ENCODE measurements at places on chromosomes 7 and 10.

GRCh38 chr10:74008212-74008731 is 10.4 kb downstream of the VCL start:
- DNase-seq, result no peak

- DNase-seq, result no peak
Measured at GRCh38 chr10:110274072-110274627, 30.6 kb downstream of the SMNDC1 start.

DNA sequence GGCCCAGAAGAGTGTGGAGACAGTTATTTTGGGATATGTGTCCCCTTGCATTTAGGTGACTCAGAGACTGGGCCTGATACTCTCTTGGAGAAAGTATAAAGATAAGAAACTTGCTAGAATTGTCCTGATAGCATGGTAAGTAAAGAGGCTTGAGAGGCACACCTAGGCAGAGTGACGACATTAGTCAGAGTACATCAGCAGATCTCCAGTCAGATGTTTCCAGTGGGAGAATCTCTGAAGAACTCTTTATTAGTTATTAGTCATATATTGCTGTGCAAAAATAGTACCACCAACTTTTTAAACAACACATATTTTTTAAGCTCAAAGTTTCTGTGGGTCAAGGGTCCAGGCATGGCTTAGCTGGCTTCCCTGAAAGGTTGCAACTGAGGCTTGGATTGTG is 182.6 kb downstream of the NEBL start:
- no peak for DNase-seq

DNA sequence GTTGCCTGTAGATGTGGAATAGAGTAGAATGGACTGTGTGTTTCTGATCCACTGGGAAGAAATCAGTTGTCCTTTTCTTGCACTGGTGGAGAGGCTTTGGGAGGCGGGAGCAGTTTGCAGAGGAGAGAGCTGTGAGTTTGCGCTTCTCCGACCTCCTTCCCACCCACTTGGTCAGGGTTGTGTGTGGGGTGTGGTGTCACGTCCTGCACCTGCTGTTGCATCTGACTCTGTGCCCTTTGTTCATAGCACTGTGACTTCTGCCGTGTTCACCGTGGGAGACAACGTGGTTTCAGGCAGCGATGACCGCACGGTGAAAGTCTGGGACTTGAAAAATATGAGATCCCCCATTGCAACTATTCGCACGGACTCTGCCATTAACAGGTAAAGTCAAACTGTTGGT is 67.8 kb downstream of the WDR37 start:
- DNase-seq, result no peak

DNA sequence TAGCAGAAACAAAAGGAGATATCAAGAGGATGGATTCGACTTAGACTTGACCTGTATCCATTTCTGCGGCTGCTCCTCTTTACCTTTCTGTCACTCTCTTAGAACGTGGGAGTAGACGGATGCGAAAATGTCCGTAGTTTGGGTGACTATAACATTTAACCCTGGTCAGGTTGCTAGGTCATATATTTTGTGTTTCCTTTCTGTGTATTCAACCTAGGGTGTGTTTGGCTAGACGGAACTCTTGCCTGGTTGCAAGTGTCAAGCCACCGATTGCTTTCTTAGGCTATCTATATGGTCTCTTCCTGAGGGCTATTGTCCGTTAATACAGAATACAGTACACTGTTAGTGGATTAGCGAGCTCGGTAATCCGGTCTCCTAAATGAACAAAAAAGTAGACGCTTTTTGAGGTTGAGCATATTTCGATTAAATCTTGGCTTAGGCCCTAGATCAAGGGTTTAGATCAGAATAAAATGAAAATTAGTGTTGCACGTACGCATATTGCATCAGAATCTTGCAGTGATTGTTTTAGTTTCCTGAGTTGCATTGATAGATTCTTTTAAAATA is 1.2 kb downstream of the PTEN start:
- no peak for DNase-seq

DNA sequence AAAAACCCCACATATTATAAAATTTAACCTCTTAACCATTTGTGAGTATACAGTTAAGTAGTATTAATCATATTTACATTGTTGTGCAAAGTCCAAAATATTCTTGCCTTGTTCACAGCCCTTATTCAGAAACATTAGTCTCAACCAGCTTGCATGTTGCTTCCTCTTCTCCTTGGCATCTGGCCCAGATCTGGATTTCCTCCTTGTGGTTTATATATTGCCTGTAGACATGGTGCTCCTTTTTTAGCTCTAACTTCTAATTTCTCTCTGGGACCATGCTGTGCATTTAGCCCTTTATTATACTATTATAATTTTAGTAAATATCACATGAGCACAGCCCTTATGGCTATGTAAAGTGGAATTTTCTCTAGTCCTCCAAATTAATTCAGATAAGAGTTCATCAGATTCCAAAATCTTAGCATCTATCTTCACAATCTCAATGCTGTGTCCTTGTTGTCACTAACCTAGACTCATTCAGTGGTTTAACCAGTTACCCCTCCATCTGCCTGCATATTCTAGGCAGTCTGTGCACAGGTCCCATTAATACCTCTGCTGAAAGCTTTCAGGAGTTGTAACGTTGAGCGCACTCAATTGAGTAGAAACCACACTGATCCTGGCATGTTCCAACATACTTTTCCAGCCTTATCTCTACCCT is 7.9 kb downstream of the CPED1 start:
- DNase-seq, result no peak

DNA sequence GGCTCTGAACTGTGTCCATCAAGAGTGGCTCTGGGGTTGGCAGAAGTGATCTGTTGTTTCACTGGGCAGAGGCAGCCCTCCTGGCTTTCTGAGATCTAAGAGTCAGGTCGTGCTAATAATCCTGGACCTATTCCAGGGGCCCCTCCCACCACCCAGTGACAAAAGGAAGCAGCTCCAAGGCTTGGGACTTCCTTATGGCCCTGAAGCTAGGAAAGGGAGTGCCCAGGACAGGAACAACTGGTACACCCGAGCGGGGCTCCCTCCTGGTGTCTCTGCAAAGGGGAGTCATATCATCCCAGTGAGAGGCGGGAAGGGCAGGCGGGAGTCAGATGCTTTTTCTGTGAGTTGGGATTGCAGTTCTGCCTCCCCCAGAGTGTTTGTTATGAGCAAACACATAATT is 32.3 kb downstream of the RPS24 start:
- no peak for DNase-seq

Data from stimulated activated CD8-positive, alpha-beta memory T cell treated with anti-CD3 and anti-CD28 coated beads, Interleukin-4, amount 100 ng/mL, for 1 hour (primary cell).